Esophagus squamous epithelium (tissue), 5 donors: ENCODE measurements at places on chromosomes 1 and 21.

GRCh38 chr1:193321242-193321840 lies 134.9 kb upstream of the B3GALT2 start:
- no peak for DNase-seq

DNA sequence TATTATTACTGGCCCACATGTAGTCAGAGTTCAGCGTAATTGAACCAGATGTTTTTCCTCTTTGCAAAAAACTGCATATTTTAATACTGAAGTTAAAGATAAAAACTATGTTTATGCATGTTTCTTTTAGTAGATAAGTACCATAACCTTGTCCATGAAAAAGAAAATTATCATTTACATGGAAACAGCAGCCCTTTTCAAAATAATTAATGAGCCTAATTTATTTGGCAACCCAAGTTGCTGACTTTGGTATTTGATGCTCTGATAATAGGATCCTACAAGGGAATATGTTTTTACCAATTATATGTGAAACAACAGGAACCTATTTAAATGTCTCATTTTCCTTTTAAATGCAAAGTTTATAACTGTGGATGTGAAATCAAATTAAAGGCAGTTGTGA lies 281.3 kb upstream of the C1orf105 start:
- DNase-seq: no peak

DNA sequence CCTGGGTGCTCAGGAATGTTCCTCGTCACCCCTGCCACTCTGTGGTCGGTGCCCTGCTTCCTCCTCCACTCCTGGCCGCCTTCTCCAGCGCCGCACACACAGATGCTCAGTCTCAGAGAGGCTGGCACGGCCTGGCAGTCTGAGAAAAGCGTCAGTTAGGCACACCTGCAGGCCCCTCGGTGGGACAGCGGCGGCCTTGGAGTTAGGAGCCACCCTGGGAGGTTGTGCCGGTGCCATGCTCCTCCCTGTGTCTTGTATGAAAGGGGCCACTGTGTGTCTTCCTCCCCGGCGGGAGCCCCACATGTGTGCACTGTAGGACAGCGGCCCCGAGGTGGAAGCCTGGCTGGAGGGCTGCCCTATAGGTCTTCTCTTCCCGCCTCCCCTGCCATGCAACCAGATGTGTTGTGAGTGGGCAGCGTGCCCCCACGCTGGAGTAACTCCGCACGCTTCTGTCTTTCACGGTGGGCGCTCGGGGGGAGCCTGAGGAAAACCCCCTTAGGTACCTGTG lies 145.2 kb downstream of the PGBD5 start:
- DNase-seq: no peak

DNA sequence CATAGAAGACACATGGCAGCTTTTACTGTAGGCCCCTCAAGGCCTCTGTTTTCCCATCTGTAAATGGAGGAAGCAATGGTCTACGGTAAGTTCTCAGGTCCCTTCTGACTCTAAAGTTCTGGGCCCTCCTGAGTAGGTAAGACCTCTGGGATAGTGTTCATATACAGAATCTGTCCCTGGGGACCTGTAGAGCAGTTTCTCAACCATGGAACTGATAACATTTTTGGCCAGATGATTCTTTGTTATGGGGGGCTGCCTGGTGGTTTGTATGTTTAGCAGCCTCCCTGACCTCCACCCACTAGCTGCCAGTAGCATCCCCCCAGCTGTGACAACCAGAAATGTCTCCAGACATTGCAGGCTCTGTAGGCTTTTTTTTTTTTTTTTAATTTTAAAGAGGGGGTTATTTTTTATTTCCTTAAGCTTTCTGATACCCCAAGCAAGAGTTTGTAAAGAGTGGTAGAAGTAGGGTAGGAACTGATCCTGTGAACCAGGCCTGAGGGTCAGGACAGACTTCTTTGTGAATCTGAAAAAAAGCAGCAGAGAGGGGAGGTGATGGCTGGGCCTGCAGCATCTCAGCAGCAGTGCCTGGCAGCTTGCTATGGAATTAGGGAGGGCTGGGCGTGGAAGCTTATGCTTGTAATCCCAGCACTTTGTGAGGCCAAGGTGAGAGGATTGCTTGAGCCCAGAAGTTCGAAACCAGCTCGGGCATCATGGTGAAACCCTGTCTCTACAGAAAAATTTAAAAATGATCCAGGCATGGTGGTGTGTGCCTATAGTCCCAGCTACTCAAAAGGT lies 20.2 kb upstream of the TCEA3 start:
- DNase-seq: no peak

- DNase-seq: no peak
These were observed at the start of gene HPDL for GRCh38 chr1:45326627-45327623. TSS of gene HPDL (plus strand) at chr1:45326895. CDS start at chr1:45327149, 254 bp downstream.

GRCh38 chr21:42360317-42360716 lies 6.0 kb downstream of the TFF1 start:
- DNase-seq: no peak

DNA sequence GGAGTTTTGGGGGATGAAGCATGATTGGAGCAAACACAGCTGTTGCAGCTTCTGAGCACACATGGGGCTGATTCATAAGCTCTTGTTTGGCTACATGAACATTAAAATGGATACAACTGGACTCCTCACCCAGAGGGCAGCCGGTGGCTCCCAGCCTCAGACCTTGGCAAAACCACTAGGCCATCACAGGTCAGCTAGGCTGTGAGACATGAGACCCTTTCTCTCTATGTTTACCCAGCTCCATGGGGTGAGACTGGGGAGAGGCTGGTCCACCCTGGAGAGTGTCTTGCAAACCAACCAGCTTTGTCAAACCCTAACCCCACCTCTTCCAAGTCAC lies 388.7 kb downstream of the PTPRU start:
- no peak for DNase-seq

GRCh38 chr1:48906164-48906563 lies 129.5 kb upstream of the BEND5 start:
- no peak for DNase-seq

- DNase-seq: no peak
These were observed 121.7 kb downstream of the DMRTB1 start for GRCh38 chr1:53580739-53581475.

GRCh38 chr1:26789931-26790330 lies 2.2 kb downstream of the PIGV start:
- no peak for DNase-seq

DNA sequence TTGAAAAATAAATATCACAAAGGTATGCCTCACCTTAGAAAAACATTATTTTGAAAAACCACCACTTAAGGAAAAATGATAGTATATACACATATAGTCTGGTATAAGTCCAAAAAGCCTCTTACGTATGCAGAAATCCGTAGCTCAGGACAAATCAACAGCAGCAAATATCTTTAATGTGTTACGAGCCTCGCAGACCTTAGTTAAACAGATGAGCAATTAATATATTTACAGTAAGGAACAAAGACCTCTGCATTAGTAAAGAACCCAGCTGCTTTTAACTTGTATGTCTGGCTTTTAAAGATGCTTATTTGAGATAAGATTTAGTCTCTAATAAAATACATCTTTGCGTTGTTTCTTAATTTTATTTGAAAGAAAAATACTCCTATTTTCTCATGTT lies 79.9 kb upstream of the CHRM3 start:
- DNase-seq: no peak

- DNase-seq: no peak
These were observed 4.2 kb downstream of the LRRC71 start for GRCh38 chr1:156924478-156925153.

DNA sequence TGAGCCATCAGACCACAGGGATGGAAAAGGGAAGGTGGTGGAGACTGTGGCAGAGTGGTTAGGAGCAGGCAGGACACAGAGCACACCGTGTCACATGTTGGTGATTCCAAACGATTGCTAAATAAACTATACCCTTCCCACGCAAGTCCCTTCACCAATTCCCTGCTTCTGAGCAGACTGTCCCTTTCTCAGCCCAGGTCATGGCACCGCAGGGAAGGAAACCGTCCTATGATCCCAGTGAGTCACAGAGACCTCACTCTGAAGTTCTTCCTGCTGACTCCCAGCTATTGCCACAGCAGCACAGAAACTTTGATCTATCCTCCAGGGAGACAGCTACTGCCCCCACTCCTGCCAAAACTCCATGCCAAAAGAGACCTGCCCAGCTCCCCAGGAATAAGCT lies 19.2 kb downstream of the RIMS3 start:
- DNase-seq: no peak

DNA sequence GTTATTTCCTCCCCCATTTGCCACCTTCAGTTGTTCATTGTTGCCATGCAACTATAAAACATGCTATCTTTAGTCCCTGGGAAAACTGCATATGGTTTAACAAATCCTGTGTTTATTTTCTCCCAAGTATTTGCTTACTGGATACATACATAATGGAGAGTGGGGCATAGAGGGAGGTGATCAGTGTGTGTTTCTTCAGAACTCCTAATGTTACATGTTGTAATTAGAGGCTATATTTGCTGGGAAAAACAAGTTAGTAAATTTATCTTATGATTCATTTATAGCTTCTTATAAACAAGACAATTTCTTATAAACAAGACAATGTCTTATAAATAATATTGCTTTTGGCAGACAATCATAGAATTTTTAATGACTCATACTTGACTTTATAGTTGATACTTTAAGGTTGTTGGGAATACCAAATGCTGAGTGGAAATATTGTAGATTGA lies 7.3 kb upstream of the GIPC2 start:
- no peak for DNase-seq

DNA sequence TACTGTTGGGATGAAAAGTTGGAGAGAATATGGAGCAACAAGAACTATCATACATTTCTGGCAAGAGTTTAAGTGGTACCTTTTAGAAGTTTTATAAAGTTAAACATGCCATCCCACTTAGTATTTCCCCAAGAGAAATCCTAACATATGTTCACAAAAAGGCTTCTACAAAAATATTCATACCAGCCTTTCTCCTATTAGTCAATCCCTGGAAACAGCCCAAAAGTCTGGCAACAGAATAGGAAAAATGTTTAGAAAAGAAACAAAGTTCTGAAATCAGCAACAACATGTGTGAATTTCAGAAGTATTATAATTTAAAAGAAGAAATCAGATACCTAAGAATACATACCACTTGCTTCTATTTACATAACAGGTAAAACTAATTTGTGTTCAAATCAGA lies 271.0 kb downstream of the DSCAM start:
- DNase-seq: no peak

GRCh38 chr1:228474507-228474906 lies 12.7 kb upstream of the RNF187 start:
- DNase-seq: no peak

DNA sequence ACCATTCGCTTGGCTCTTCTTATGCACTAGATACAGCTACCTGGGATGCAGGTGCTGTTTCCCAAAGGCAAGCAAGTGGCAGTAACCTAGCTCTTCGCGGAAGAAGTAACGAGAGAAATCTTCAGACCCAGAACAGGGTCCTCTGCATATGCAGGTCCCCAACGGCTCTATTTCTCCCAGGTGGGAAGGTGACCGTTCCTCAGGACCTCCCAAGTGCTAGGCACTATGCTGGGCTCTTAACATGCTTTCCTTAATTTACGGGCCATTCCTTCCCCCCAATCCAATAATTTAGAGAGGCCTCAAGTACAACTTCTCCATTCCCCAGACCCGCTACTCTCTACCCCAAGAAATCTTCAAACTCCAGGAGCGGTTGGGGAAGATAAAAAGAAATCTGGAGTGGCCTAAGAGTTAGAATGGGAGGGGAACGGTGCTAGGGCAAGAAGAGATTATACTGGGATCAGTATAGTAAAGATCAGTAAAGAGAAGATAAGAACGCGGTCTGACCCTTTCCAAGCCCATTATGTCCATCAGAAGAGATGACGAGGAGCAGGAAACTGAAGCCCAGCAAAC lies 410 bp downstream of the TXNDC12 start:
- no peak for DNase-seq

DNA sequence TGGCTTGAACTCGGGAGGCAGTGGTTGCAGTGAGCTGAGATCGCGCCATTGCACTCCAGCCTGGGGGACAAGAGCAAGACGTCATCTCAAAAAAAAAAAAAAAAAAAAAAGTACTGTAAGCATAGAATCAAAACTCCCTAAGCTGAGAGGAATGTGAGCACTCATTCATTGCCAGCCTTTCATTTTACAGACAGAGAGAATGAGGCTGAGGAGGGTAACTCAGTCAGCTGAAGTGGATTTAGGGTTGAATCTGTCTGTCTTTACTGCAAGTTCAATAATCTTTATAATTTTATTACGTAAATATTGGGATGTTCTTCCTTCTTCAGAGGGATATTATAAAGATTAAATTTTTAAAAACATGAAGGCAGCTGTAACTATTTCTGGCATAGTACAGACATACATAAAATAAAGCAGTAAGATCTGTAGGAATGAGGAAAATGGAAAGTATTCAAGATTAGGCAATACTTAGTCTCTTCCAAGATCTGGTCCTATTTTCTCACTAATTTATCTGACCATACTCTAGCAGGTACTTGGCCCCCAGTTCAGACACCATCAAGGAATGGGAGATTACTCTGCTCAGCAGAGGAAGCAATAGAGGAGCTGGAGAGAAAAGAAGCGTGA lies 24.1 kb upstream of the MNDA start:
- no peak for DNase-seq

GRCh38 chr1:209823143-209824041 lies 4.4 kb upstream of the UTP25 start:
- no peak for DNase-seq

DNA sequence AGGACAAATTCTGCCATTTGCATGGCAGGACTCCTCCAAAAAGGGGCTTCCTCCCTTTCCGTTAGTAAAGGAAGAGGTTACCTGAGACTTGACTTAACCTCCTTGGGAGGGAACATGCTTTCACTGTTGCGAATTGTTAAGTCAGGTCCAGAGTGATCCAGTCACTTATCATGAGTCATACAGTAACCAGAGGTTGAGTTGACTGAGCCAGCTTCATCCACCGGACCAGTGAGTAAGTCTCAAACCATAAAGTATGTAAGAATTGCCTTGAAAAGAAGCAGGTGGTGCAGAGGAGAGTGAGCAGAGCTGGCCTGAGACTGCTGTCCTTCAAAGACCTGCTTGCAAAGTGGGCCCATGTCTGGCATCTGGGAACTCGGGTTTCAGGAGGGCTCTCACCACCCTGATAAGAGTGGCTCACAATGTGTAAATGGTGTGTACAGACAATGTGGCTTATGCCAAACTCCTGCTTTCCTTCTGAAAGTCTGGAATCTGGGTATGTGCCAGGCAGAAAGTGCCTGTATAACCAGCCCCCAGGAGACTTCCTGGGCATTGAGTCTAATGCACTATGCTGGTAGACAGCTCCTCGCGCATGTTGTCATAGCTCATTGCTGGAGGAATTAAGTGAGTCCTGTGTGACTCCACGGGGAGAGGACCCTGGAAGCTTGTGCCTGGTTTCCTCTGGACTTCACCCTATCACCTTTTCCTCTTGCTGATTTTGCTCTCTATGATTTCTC lies 84.3 kb upstream of the KLHDC7A start:
- DNase-seq: no peak

- no peak for DNase-seq
These were observed 121.1 kb downstream of the NUF2 start for GRCh38 chr1:163442895-163443294.
